Forelimb muscle (tissue), 1 donor: ENCODE measurements at places on chromosomes 4 and X.

DNA sequence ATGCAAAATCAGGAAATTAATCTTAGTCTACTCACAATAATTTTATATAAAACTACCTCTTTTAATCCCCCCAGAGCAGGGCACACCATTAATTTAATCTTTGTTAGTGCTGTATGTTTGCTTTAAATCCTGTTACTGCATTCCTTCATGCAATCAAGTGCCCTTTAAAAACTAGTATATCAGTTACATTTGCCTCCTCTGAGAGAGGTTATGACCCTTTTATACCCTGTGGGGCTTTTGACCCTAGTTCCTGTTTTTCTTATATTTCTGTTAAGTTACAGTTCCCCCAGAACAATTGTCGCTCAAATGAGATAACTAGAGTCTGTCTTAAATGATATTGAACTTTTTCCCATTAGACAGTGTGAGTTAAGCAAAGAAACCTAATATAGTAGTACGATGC lies 46.2 kb downstream of the GPC4 start:
- DNase-seq: no peak

DNA sequence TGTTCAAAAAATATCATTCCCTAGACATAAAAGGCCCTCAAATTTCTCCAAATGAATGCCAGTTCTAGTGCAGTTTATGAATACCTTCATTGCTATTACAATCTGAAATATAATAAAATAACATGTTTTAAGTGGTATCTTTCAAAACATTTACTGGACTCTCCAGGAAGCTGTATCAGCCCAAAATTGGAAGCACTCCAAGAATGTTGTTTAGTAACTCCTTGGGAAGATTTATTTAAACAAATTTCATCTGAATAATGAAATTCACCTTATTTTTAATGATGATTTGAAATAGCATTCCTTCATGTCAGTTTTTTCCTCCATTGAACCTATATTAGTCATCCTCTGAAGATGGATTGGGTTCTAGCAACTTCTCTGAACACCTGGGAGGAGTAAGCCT lies 217.2 kb upstream of the PCDH18 start:
- DNase-seq: no peak

- no peak for DNase-seq
These were observed 134.4 kb downstream of the RASL11B start for GRCh38 chr4:52996261-52997131.

- DNase-seq: no peak
These were observed 32.9 kb downstream of the FNIP2 start for GRCh38 chr4:158801677-158802076.

DNA sequence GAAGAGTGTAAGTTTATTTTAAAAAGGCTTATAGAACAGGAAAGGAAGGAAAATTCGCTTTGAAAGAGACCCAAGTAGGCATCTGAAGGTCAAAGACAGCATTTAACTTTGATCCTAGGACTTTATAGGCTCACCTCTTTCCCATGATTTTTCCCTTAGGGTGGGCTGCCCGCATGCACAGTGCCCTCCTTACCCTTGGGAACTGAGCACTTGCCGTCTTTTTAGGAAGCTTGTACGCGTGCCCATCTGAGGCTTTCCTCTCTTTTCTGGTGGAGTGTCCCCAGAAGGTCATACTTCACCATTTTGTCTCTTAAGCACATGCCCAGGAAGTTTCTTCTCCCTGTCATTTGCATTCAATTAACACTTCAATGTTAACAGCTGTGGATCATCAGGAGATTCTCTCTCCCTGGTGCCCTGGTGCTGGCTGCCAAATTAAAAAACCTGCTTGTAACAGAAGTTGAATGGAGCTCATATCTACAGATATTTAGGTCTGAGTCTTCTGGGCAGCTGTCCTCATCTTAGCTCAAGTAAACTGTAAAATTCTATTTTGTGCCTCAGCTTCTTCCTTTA lies 38.4 kb upstream of the IL9R start:
- DNase-seq: no peak

- DNase-seq: no peak
These were observed 50.1 kb downstream of the FBXW7 start for GRCh38 chr4:152485726-152486276.

GRCh38 chr4:2274320-2275043 lies 12.6 kb upstream of the MXD4 start:
- DNase-seq: no peak

GRCh38 chr4:81538716-81539427 lies 67.2 kb upstream of the RASGEF1B start:
- DNase-seq: no peak

DNA sequence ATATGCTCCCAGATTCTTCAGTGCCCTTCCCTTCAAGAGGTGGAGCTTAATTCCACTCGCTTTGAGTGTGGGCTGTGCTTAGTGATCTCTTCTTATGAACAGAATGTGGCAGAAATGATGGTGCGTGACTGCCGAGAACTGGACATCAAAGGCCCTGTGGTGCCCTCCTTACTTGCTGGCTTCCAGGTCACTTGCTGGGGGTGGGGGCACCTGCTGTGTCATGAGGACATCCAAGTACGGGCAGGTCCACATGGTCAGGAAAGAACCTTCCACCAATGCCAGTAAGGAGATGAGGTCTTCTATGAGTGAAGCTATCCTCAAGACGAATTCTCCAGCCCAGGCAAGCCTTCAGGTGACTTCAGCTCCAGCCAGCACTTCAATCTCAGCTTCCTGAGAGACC lies 95.8 kb downstream of the FAM53A start:
- no peak for DNase-seq

DNA sequence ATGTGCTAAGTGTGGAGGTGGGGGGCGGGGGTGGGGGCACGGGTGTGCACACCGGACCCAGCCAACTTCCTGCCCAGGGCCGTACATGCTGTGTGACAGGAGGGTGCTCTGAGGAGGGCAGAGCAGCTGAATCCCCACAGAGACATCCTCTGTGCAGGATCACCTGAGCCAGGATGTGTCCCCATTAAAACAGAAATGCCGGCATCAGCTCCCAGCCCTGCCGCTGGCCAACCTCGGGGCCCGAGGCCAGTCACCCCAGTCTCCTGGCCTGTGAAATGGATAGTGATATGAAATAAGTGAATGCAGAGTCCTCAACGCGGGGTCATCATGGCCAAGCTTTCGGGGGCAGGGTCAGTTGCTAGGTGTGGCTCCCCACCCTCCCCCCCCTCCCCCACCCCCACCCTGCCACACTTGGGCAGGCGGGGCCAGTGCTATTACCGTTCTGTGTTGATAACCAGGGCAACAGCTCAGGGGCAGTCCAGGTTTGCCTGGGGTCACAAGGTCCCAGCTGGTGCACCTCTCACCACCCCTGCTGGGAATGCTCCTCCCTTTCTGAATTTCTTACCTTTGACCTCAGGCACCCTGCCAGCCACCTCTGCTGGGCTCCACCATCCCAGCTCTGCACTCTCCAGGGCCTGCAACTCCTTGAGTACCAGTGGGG lies 227.2 kb upstream of the PSAPL1 start:
- DNase-seq: no peak

DNA sequence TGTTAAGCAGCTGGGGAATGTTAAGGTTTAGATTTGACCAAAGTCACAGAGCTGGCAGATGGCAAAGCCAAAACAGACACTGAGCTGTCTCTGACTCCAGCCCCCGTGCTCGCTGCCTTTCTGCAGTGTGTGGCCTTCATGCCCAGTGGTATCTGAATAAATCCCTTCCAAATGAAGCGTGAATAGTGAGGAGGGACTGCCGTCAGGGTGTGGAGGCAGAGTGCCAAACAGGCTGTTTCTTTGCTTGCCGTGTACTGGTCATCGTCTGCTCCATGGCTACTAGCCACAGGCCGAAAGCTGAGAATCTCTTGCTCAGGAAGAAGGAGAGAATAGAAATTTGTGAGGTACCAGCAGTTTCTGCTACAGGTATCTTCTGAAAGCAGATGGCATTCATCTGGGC lies 19.7 kb downstream of the PRIMPOL start:
- DNase-seq: no peak

DNA sequence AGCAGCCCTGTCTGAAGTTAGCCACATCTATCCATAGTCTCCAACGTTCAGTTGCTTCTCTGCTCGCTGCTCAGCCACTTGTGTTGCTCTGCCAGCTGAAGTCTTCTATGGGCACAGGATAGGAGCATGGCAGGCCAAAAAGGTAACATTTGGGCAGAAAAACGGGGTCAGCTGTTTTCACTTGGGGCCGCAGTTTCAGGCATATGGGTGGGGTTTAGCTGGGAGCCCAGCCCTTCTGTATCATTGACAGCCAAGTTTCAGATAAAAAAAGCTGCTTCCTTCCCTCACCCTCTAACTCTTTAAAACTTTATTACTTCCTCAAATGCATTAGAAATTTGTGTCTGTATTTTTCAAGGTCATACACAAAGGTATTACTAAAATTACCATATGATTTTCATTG lies 18.4 kb upstream of the MANBA start:
- no peak for DNase-seq

DNA sequence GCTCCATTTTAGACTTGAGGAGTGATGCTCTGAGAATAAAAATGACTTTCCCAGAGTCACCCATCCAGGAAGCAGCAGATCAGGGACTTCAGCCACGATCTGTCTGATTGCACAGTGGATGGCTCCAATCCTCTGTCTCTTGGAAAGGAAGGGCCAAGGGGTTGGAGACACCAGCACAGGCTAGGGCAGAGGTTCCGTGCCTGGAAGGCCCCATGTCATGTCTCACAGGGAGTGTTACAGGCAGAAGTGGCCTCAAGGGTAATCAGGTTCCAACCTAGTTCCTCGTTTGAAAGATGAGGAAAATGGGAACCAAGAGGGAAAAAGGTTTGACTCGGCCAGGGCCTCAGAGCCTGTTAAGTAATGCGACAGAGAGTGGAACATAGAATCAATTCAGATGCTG lies 160.0 kb downstream of the EFNB1 start:
- no peak for DNase-seq
